CD4-positive, alpha-beta T cell treated with Interleukin-4 for 4 hours (primary cell): ENCODE measurements at places on chromosomes 5 and 9.

- no peak for DNase-seq
Observed at GRCh38 chr9:78273761-78274160, 23.2 kb upstream of the PSAT1 start.

- no peak for DNase-seq
Observed at GRCh38 chr5:168706655-168707069, 127.5 kb upstream of the PANK3 start.

DNA sequence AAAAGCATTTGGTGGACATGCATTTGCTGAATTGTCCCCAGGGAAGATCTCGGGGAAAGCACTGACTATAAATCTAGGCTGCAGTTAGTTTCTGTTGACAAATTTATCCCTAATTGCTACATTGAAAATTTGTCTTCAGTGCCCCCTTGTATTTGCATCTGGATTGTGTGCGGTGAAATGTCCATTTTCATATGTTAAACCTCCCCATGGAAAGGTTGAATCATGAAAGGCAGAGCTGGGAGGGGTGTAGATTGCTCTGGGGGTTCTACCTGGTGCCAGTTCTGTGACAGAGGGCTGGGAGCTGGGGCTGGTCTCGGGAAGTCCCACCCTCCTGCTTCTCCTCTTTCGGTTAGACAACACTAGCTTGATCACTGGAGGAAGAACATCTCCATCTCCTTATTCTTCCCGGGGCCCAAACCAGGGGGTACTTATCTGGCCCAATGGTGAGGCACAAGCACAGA is 101.9 kb downstream of the GADD45G start:
- DNase-seq, result no peak

- DNase-seq, result no peak
Observed at GRCh38 chr5:38452201-38452600, 104.2 kb downstream of the LIFR start.

DNA sequence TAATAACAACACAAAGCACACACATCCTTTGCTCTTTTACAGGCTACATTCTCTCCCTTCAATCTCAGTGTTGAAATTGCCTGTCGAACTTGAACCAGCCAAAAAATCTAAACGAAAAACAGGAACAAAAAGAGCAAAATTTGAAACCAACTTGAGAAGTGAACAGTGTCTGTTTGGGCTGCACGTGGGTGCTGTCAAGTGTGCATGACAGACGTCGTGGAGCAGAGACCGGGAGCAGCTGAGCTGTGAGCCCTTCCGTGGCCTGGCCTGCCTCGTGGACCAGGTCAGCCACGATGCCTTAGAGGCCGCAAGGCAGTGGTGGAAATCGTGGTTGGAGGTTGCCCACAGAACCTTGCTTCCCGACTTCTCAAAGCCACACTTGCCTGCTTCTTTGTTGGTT is 34.8 kb upstream of the DENND1A start:
- DNase-seq, result no peak

GRCh38 chr5:136094189-136094912 is 38.3 kb upstream of the SMAD5 start:
- DNase-seq, result no peak
